ENCODE measurements at places on chromosomes 5 and 9. TPM values are rescaled to one million over a fixed set of nuclear protein-coding genes. Genes with fewer than 3 reads are reported as not detected.

Gene TEX10
- total RNA-seq, result 55.0 TPM

Gene CCL28
- total RNA-seq, result 0.41 TPM

Gene GABRA6
- total RNA-seq, result under 0.01 TPM

Gene WWC1
- 78.3 TPM for total RNA-seq

Gene GFI1B
- 0.41 TPM for total RNA-seq

Gene IRX4
- not detected for total RNA-seq

Gene PLPP6
- 16.3 TPM for total RNA-seq

Gene AGXT2
- not detected for total RNA-seq

Gene CSF1R
- 5.3 TPM for total RNA-seq

Gene WDR38
- not detected for total RNA-seq

Gene TMEM252
- total RNA-seq, result not detected

Gene MEGF10
- 33.0 TPM for total RNA-seq

Gene GPR107
- 21.2 TPM for total RNA-seq

Gene SPATA31A3
- not detected for total RNA-seq

Gene TYRP1
- 2.4 TPM for total RNA-seq

Gene SNCB
- 15.5 TPM for total RNA-seq

Gene BTF3
- total RNA-seq, result 230 TPM

Gene FBXO38
- total RNA-seq, result 86.8 TPM

Gene C8G
- total RNA-seq, result not detected

Gene SLC6A18
- total RNA-seq, result not detected

Gene FGF1
- 2.9 TPM for total RNA-seq

Gene PCDHA4
- 12.2 TPM for total RNA-seq

Gene ANXA6
- 48.9 TPM for total RNA-seq

Gene XPA
- 21.2 TPM for total RNA-seq

Gene GLRA1
- total RNA-seq, result under 0.01 TPM

Gene TRIM7
- total RNA-seq, result 2.0 TPM

Gene GMCL2
- total RNA-seq, result not detected

Gene CD74
- 3.3 TPM for total RNA-seq

Gene SLC25A25
- total RNA-seq, result 29.8 TPM

Gene RELL2
- 7.3 TPM for total RNA-seq

Gene TMEM203
- 34.2 TPM for total RNA-seq

Gene KLF9
- 9.8 TPM for total RNA-seq

Gene PTAR1
- 52.2 TPM for total RNA-seq

Gene PHF24
- 19.2 TPM for total RNA-seq

Gene CYSRT1
- total RNA-seq, result under 0.01 TPM

Gene PCDHB5
- total RNA-seq, result 7.3 TPM

Gene TXNDC8
- not detected for total RNA-seq

Gene PCDHAC1
- 76.2 TPM for total RNA-seq

Gene C9orf50
- total RNA-seq, result not detected

Gene FSD1L
- 138 TPM for total RNA-seq

Gene CBY3
- total RNA-seq, result not detected

Gene SH3GL2
- 76.2 TPM for total RNA-seq

Gene BARHL1
- not detected for total RNA-seq

Gene MIER3
- total RNA-seq, result 52.2 TPM

Gene NPR3
- total RNA-seq, result 19.2 TPM

Gene ZDHHC11B
- 4.5 TPM for total RNA-seq

Gene PCDHB4
- 4.5 TPM for total RNA-seq

Gene ECSCR
- 4.9 TPM for total RNA-seq

Gene RASEF
- 0.41 TPM for total RNA-seq

Gene SLIT3
- 2.0 TPM for total RNA-seq

Gene LCN2
- not detected for total RNA-seq

Gene NSMF
- 33.0 TPM for total RNA-seq
